Natural killer cell treated with Interleukin-12 subunit alpha and Interleukin-12 subunit beta and Interleukin-15 and Interleukin-18, amount 100 ng/mL, for 72 hours (primary cell): ENCODE measurements at places on chromosomes 12 and 14. TPM values are rescaled to one million over a fixed set of nuclear protein-coding genes. Genes with fewer than 3 reads are reported as not detected.

Gene LPCAT3
- total RNA-seq: 31.9 TPM

Gene SPTB
- 0.14 TPM for total RNA-seq

Gene PPP1R1A
- total RNA-seq: not detected

Gene RNU4-1
- 1,386 TPM for total RNA-seq

GRCh38 chr12:50024805-50025186, 498 bp downstream of the RACGAP1 start:
- DNase-seq: no peak

Gene CCDC38
- not detected for total RNA-seq

DNA sequence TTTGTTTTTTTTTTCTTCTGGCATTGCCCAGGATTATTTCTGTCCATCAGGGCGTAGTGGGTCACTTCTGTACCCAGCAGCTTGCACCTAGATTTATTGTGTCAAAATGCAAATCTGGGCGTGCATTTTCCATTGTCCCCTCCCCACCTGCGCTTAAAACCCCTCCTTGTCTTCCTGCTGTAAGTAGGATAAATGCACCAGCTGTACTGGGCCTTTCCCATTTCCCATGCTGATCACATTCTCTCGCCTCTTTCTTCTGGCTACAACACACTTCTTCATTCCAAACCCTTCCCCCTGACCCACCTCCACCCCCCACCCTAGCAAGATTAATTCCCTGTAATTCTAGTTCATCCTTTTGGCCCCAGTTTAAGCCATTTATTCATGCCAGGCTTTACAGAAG, 128.0 kb downstream of the ETV6 start:
- DNase-seq: no peak

DNA sequence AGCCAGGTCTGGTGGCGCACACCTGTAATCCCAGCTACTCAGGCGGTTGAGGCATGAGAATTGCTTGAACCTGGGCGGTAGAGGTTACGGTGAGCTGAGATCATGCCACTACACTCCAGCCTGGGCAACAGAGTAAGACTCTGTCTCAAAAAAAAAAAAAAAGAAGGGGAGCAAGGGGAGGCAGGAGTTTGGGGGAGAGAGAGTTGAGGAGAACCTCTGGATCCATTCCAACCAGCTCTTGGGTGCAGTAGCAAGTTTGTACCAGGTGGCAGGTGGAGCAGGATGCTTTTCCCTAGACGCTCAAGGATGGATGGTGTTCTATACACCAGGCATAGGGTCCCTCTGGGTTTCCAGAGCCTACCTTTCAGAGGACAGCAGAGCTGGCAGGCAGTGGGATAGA, 1.9 kb downstream of the NFE2 start:
- DNase-seq: no peak
